ENCODE measurements at places on chromosomes 1 and 21. TPM values are rescaled to one million over a fixed set of nuclear protein-coding genes. Genes with fewer than 3 reads are reported as not detected.

- no peak for DNase-seq
These were observed 54.4 kb upstream of the B3GALNT2 start for GRCh38 chr1:235558621-235559169.

- no peak for DNase-seq
These were observed 82.4 kb upstream of the FGGY start for GRCh38 chr1:59214248-59215208.

GRCh38 chr1:83796409-83796808, 202.5 kb downstream of the TTLL7 start:
- DNase-seq: no peak

DNA sequence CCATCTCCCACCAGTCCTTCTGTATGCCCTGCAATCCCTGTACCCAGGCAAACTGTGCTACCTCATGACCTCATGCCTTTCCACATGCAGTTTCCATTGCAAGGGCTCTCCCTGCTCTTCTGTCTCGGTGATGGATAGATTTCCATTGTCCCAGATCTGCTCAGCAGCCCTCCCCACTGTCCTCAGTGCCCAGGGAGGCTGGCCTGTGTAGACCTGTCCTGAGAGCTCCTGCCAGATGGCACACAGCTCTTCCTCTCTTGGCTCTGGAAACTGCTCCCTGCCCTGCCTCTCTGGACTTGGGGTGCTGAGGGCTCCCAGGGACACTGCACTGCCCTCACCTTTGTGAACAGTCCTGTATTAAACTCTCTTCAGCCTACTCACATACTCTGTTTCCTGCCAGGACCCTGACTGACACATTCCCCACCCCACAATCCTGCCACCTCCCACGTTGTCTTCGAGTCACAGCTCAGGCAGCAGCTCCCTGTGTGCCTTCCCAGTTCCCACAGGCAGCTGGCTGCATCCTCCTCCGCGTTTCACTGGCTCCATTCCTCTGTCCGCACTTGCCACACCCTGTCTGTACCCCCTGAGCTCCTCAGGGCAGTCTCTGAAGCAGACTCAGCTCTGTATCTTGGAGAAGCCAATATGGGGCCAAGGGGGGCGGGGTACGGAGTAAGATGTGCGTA, 57.0 kb downstream of the SPATA46 start:
- no peak for DNase-seq

DNA sequence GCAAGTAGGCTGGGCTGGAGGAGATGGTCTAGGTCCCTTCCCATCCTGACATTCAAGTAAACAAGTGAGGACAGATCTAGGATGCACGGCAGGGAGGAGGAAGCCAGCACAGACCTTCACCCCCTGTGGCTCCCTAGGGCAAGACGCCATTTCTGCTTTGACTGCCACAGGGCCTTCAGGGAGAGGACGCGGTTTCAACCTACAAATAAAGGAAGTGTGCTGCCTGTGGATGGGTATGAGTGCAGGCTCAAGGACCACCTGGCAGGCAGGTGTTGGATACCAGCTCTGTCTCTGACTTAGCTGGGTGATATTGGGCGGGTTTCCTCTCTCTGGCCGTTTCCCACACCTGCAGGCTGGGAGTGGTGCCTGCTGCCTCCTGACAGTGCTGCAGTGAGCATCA, 16.2 kb downstream of the SLC2A1 start:
- DNase-seq: no peak

- DNase-seq: no peak
These were observed 1.3 kb downstream of the PFKL start for GRCh38 chr21:44301141-44301540.

DNA sequence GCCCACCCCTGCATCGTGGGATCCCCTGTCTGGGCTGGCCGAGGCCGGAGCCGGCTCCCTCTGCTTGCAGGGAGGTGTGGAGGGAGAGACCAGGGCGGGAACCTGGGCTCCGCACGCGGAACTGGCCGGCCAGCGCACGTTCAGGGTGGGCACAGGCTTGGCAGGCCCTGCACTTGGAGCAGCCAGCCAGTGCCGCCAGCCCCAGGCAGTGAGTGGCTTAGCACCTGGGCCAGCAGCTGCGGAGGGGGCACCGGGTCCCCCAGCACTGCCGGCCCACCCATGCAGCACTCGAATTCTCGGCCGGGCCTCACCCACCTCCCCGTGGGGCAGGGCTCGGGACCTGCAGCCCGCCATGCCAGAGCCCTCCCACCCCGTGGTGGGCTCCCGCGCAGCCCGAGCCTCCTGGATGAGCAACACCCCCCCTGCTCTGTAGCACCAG, 422.6 kb downstream of the AMY1C start:
- DNase-seq: no peak

DNA sequence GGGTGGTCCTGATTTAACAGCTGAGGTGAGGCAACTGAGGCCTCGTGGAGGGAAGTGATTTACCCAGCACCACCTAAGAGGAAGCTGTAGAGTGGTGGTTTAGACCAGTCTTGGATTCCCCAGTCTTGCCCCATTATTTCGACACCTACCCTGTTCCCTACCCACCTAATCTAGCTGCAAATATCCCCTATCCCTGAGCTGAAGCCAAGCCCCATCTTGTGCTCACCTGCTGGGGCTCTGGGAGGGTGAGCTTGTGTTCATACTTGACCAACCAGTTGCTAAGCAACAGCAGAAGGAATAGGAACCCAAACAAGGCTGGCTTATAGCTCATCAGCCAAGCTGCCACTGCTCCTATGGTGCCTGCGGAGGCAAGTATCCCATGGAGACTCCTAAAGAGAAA, 2.0 kb downstream of the TEX46 start:
- no peak for DNase-seq

- DNase-seq: no peak
These were observed 426.1 kb downstream of the PLPP3 start for GRCh38 chr1:56153276-56153675.

DNA sequence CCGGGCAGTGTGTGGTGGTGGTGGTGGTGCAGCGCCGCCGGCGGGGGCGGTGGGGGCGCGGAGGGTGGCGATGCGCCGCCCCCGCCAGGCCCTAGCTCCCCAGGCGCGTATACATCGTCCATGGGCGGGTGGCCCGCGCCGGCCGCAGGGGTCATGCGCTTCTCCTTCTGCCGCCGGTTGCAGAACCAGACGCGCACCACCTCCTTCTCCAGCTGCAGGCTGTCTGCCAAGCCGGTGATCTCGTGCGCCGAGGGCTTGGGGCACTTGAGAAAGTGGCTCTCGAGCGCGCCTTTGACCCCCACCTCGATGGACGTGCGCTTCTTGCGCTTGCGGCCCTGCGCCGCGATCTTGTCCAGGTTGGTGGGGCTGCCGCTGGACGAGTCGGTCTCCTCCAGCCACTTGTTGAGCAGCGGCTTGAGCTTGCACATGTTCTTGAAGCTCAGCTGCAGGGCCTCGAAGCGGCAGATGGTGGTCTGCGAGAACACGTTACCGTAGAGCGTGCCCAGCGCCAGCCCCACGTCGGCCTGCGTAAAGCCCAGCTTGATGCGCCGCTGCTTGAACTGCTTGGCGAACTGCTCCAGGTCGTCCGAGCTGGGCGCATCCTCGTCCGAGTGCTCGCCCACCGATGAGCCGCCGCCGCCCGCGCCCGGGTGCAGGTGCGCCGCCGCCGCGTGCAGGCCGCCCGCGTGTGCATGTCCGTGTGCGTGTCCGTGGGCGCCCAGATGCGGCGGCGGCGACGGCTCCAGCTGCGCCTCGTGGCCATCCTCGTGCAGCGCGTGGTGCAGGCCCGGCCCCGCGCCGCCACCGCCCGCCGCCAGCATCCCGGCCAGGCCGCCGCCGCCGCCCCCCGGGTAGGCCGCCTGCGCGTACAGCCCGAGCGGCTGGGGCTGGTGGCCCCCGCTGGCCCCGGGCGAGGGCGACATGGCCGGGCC, 926 bp downstream of the POU3F1 start:
- no peak for DNase-seq

- DNase-seq: no peak
These were observed 403.0 kb downstream of the SRGAP2C start for GRCh38 chr1:121587777-121588176.

DNA sequence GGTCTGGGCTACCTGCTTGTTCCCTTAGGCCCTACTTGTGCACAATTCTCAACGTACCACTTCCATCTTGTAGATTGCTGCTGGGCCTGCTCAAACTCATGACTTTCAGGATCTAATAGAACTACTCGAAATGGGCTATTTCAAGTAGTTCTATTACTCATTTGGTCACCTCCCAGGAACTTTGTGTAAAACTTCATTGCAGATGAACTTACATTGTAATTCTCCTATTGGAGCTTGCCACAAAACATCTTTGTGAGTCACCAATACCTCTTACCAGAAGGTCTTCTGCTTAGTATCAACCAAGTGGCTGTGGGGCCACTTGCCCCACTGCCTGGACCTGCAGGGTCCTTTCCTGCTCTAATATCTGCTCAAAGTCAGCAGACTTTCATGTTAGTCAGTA, 10.7 kb upstream of the MYOCOS start:
- no peak for DNase-seq

DNA sequence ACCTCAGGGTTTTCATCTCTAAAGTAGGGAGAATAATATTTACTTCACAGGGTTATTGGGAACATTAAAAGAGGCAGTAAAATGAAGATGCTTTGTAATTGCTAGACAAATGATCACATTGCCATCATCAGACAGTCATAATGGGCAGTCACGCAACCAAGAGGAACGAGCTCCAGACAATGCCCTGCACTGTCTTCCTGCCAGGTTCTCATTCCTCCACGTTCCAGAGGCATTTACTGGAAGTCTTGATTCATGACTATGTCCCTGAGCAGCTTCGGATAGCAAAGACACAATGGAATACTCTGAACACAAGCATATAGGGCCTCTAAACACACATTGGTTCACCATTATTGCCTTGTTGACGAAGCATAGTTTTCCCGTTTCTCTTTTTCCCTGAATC, 389.7 kb downstream of the NTNG1 start:
- DNase-seq: no peak

- no peak for DNase-seq
These were observed 3.2 kb upstream of the SRRM1 start for GRCh38 chr1:24639881-24640280.

The CFHR1 gene
- total RNA-seq: not detected

The HAO2 gene
- not detected for total RNA-seq

The LAMC2 gene
- 1.2 TPM for total RNA-seq

The RIIAD1 gene
- total RNA-seq: 5.6 TPM

The KLF17 gene
- total RNA-seq: not detected

The JUN gene
- 101 TPM for total RNA-seq

The PRDM16 gene
- 16.6 TPM for total RNA-seq

The NES gene
- 164 TPM for total RNA-seq

The CHIA gene
- total RNA-seq: not detected

The PDC gene
- not detected for total RNA-seq

All from left ventricle myocardium inferior (tissue), 1 donor.